ENCODE measurements at places on chromosomes 7 and 10.

DNA sequence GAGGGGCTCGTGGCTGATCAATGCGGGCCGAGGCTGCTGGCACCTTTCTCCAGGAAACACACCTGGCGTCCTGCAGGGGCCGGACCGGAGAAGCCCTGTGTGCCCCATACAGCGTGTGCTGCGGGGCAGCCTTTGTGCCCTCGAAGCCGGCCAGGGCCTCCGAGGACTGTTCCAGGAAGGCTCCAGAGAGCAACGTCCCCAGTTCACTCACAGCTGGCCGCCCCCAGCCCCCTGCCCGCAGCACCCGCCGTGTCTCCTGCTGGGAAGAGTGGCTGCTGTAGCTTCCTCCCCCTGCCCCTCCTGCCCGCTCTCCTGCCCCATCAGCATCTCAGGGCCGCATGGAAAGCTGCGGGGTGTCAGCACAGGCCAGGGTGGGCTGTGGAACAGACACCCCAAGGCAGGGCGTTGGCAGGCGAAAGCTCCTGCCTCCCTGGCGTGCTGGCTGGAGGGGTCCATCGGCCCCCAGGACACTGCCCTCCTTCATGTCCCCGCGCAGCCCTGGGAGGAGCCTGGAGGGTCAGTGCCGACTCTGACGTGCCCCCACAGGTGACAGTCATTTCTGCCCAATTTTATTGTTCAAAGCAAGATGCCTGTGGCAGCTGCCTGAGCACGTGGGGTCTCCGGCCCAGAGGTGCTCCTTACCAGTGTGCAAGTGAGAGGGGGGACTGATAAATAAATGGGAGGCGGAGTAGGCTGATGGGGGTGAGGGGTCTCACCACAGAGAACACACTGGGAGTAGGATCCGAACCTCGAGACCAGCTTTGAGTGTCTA is 95.8 kb upstream of the DIP2C start:
- DNase-seq = no peak

GRCh38 chr10:78859266-78859665 is 209.5 kb upstream of the ZMIZ1 start:
- no peak for DNase-seq

- DNase-seq = no peak
Measured at GRCh38 chr7:82376739-82377138, 66.8 kb downstream of the CACNA2D1 start.

- no peak for DNase-seq
Measured at GRCh38 chr10:100978901-100979195, 8.4 kb downstream of the MRPL43 start.

GRCh38 chr7:2813350-2814185 is 30.5 kb downstream of the GNA12 start:
- DNase-seq = no peak

DNA sequence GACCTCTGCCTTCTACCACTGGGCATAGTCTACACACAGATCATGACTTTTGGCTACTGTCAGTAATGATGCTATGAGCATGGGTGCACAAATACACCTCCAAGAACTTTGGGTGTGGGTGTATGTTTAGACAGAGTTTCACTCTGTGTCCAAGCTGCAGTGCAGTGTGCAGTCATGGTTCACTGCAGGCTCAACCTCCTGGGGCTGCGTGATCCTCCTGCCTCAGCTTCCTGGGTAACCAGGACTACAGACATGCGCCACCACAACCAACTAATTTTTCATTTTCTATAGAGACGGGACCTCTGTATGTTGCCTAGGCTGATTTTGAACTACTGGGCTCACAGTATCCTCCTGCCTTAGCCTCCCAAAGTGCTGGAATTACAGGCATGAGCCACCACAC is 194.4 kb downstream of the NSUN6 start:
- DNase-seq = no peak

- DNase-seq = no peak
Measured at GRCh38 chr10:124308811-124309210, 109.9 kb downstream of the OAT start.

GRCh38 chr7:107370816-107371215 is 99.0 kb upstream of the GPR22 start:
- DNase-seq = no peak

- DNase-seq = no peak
Measured at GRCh38 chr7:137940656-137941518, 61.0 kb downstream of the CREB3L2 start.

GRCh38 chr7:106570146-106570545 is 90.8 kb downstream of the CCDC71L start:
- no peak for DNase-seq

GRCh38 chr7:14988941-14989340 is 86.4 kb upstream of the DGKB start:
- no peak for DNase-seq

DNA sequence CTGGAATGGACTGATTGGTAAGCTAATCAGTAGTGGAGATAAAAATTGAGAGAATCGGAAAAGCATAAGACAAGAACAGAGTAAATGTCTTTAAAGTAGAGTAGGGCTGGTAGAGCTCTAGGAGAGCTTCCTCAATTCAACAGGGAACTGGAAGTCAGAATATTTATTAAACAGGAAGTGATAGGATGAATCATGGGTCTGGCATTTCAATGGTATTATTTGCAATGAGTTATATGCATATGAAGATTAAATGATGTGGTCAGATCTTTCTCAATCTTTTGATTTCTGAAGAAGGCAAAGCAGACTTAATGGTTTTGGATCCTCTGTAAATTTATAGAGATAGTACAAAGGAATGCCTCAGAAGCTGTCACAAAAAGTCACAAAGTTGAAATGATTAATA is 349.0 kb downstream of the HPSE2 start:
- no peak for DNase-seq

- DNase-seq = no peak
Measured at GRCh38 chr7:77661816-77662215, 34.4 kb upstream of the RSBN1L start.

DNA sequence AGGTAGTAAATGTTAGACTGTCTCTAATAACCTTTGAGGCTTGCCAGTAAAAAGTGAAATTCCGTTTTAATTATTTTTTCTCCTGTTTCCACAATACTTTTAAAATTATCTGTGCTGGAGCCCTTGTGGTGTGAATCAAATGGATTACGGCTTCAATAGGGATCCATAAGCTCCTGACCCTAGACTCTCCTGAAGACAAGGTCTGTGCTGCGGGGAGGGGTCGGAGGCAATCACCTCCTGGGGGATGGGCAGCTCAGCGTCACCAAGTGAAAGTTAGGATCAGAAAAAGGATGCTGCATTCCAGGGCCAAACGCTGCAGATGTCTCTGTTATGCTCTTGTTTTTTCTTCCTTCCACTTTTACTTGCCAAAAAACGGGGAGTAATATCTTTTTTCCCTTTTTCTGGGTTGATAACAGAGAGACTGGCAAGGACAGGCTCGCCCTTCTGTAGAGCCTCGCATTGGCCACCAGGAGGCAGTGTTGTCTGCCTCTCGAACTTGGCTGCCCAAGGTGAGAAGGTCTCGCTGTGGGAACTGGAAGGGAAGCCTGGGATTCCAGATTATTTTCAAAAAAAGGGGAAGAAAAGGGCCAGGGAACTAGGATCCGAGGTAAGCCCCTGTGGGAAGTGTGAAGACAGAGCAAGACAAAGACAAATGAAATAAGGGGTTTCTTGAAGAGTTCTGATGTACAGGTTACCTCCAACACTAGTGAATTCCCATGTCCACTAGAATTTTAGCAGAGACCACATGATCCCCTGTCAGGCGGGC is 621.9 kb downstream of the ACTR3B start:
- no peak for DNase-seq

DNA sequence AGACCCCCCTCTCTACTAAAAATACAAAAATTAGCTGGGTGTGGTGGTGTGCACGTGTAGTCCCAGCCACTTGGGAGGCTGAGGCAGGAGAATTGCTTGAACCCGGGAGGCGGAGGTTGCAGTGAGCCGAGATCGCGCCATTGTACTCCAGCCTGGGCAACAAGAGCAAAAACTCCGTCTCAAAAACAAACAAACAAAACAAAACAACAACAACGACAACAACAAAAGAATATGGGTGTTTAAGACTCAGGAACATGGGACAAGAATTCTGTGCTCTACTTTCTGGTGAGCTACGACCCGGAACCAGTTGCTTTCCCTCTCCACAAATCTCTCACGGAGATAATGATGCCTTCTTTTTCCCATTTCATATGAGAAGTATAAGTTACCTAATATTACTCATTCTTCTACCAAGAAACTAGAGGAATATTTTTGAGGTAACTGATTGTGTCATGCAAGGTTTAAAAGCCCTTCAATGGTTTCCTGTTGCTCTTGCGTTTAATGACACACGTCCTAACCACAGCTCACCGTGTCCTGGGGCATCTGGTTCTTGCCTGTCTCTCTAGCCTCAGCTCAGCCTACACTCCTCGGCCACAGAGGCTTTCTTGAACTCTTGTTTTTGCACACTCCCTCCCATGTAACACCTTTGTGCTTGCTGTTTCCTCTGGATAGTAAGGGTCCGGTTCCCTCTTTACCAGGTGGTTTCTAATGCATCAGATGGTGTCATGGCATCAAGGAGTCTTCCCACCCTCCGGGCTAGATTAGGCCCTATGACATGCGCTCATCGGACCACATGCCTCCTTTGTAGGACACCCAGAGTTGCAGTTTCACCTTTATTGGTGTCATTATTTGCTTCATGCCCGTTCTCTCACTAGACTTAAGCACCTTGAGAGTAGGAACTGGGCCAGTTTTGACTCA is 67.5 kb downstream of the PFKFB3 start:
- no peak for DNase-seq

- no peak for DNase-seq
Measured at GRCh38 chr7:36032361-36032818, 120.7 kb upstream of the EEPD1 start.

- DNase-seq = no peak
Measured at GRCh38 chr7:80324032-80324431, 187.8 kb downstream of the GNAT3 start.

- no peak for DNase-seq
Measured at GRCh38 chr7:111103678-111104274, 12.8 kb downstream of the LRRN3 start.

DNA sequence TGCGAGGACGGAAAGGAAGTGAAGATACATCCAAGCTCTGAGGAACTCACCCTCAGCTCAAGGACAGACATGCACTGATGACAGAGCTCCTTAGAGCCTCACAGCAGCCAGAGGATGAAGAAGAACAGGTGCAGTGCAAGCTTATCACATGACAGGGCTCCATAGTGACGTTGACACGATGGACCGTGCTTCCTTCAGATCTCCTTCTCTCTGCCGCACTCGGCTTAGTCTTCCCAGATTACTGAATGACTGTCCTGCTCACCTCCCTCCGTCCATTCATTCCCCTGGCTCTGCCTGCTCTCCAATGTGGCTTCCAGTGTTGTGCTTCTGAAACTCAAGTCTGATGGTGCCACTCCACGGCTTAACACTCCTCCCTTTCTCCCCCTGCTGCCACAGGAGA is 161.5 kb upstream of the PFKP start:
- no peak for DNase-seq

DNA sequence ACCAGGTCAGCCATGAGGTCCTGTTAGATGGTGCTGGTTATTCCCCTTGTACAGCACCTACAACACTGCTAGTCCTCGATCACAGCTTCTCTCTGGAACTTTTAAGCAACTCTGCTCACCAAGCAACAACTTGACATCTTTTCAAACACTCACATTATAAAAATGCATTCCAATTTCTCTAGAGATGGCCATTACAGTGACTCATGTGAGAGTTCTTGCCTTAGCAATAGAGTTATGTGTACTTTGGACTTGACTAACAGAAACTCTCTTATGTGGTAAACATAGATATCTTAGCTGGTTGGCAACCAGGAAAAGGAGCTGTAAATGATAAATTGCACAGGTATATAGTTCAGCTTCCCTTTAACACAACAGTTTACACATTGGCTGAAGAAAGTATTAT is 122.2 kb downstream of the PDE1C start:
- no peak for DNase-seq

DNA sequence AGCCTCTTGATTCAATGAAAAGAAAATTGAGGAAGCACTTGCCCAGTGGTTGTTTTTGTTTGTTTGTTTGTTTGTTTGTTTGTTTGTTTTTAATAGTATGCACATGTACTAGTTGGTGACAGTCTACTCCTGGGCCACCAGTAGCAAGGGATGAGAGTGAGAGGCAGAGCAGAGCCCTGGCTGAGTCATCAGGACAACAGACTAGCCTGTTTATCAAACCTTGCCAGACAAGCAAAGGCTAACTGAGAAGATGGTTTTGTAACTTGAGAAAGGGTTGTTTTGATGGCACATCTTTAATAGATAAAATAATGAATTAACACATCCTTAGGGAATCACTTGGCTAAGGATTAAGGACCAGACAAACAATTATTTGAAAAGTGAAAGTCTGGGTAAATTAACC is 78.1 kb downstream of the INHBA start:
- no peak for DNase-seq

DNA sequence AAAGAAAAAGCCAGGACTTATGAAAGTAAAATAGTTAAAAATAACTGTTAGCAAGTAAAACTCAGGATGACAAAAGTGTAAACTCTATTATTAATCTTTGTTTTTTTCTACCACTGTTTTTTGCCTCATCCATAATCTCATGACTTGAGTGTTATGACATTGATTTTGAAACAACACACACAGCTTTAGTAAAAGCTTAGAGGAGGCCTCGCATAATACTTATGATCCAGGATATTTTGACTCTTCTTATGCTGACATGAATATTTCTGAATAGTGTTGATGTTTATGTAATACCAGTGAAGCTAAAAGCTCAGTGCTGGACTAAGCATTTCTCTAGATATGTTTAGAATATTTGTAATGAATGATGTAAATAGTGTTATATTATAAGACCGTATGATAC is 10.5 kb downstream of the KAT6B start:
- DNase-seq = no peak

DNA sequence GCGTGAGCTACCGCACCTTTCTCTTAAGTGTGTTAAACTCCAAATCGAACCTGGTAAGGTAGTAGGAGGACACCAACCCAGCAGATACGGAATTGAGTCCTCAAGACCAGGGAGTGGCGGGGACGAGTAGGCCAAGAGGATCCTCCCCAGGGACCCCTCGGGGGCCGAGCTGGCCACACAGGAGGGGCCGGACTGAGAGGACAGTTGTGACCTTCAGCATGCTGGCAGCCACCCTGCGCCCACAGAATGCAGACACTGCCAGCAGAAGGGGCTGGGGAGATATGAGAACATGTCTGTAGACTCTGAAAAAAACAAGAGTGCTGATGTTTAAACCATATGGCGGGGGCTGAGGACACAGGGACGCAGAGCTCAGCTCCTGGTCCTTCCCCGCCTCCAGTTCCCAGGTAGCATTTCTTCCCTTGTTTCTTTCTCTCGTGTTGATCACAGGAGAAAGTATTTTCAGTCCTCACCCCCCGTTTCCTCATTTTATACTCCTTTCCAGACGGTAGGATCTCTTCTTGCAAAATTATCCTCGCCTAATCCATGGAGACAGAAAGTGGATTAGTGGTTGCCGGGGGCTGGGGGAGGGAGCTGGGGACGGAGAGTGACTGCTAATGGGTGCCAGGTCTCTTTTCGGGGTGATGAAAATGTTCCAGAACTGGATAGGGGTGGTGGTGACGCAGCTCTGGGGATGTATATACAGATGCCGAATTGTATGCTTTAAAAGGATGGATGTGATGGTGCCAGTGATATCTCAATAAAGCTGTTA is 11.5 kb upstream of the UNCX start:
- no peak for DNase-seq

Data from SK-N-MC (cell line).